Hypothalamus (tissue), 51 donors: ENCODE measurements at places on chromosomes 16 and 17.

- DNase-seq, result no peak
Measured at GRCh38 chr16:28001642-28002041, 61.9 kb downstream of the GSG1L start.

DNA sequence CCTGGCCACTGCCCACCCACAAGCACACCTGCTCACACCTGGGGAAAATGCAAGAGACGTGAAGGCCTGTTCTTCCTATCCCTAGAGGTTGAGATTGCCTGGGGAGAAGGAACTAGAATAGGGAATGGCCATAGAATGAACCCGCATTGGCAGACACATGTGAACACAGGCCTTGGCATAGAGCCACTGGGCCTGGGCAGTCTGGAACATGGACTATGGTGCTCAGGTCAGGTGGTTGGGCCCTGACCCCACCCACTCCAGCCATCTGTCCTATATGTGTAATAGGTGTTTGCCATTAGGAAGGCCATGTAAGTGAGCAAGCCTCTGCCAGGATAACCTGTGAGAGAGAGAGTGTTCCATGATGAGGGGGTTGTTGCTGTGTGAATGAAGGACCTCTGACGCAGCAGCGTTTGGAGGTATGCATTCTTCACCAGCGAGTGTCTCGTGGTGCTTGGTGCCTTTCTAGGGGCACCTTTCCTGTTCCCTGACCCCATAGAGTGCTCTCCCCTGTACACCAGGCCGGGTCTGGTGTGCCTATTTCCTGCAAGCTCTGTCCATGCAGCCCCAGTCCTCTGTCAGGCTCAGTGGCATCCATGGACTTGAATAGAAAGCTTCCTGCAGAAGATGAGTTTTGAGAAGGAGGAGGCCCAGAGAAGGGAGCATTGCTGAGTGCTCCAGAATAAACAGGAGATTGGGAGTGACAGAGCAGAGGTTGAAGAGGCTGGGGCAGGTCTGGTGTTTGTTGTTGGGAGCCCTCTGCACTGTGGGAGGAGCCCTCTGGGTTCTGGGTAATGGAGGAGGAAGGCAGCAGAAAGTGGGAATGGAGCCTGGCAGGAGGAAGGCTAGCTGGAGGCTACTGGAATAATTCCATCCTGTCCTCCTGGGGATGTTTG lies 15.6 kb downstream of the CTRL start:
- DNase-seq, result no peak

GRCh38 chr17:9286434-9286833 lies 265.1 kb downstream of the NTN1 start:
- no peak for DNase-seq

DNA sequence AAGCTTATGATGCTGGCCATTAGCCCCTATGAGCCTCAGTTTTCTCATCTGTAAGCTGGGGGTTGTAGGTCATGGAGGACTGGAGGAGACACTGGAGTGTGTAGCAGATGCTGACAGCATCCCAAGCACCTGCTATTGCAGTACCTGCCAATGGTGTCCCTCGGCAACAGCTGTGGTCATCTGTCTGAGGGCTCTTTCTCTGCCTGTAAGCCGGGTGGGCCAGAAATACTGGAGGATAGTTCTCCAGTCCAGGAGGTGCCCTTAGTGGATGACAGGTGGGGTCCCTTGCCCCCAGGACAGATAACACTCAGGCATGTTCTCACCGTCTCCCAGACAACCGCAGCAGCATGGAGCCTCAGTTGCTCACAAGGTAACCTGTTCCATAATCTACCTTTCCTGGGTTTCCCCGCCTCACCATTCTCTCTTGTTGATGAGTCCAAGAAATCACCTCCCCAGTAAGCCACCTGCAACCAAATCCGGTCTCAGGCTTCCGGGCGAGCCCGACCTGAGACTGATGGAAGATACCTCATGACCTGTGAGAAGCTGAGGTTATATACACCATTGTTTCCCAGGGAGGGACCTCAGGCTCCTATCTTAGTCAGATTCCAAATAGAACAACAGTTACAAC lies 23.8 kb downstream of the NLRP1 start:
- DNase-seq, result no peak

DNA sequence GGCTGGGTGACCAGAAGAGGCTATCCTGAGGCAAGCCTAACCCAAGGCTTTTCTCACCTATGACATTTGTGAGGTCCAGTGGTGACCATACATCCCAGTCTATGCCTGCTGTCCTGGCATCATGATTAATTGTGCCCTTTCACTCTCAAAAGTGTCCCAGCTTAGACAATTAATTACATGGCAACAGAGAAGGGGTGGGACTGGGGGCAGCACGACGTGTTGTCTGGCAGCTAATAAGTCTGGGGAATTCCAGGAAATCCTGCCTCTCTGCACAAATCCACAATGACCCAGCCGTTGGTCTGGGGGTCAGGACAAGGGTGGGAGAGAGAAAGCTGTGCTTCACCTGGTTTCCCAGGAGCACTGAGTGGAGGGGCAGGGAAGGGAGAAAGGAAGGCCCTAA lies 14.0 kb upstream of the MTMR4 start:
- DNase-seq, result no peak

- DNase-seq, result no peak
Measured at GRCh38 chr16:61243954-61244353, 792.3 kb downstream of the CDH8 start.

DNA sequence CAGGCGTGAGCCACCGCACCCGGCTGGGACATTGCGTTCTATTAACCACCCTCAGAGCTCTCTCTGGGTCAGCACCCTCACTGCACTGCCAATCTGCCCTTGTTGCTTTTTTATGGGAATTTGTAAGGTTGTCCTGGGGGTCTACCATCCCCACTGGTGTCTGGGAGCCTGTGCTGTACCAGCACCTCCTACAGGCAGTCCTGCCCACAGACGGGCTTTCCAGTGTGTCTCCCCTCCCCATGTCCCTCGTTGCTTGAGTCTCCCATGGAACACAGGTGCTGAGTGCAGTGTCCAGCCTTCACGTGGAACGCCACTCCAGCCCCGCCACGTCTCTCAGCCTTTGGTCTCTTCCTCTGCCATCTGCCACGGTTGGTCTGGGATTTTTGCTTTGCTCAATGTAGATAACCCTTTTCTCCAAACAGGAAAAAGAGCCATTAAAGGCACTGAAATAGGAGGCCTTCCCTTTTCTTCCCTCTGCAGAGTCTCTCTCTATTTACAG lies 68.0 kb upstream of the CBX4 start:
- no peak for DNase-seq

GRCh38 chr17:29622337-29623282 lies at the start of gene CORO6:
Gene CORO6 (minus strand): TSS chr17:29622912. CDS start chr17:29621421, 1,491 bp downstream.
- DNase-seq, result peak; percentile 17

GRCh38 chr16:3997231-3997841 lies 116.8 kb upstream of the CREBBP start:
- DNase-seq, result no peak

DNA sequence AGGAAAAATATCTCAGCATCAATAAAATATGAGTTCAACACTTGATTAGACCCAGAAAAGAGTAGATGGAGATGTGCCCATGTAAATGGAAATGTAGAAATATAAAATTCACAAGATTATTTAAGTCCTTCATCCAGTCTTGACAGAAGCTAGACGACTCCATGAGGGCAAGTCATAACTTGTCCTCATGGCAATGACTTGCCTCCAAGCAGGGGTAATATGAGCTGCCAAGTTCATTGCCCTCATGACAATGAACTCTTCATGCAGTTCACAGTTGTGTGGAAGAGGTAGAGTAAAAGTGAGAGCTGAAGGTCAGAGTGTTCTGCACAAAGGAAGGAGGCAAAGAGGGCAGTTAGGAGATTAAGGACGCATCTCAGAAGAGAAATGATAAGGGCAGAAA lies 22.3 kb downstream of the CDH11 start:
- no peak for DNase-seq

- DNase-seq, result no peak
Measured at GRCh38 chr16:83932304-83932703, 20.7 kb upstream of the OSGIN1 start.

- no peak for DNase-seq
Measured at GRCh38 chr17:76107509-76107908, 3.9 kb upstream of the EXOC7 start.

- DNase-seq, result no peak
Measured at GRCh38 chr17:50153650-50154575, 3.4 kb upstream of the PPP1R9B start.

GRCh38 chr17:43079641-43080302 lies 45.4 kb downstream of the BRCA1 start:
- DNase-seq, result no peak

DNA sequence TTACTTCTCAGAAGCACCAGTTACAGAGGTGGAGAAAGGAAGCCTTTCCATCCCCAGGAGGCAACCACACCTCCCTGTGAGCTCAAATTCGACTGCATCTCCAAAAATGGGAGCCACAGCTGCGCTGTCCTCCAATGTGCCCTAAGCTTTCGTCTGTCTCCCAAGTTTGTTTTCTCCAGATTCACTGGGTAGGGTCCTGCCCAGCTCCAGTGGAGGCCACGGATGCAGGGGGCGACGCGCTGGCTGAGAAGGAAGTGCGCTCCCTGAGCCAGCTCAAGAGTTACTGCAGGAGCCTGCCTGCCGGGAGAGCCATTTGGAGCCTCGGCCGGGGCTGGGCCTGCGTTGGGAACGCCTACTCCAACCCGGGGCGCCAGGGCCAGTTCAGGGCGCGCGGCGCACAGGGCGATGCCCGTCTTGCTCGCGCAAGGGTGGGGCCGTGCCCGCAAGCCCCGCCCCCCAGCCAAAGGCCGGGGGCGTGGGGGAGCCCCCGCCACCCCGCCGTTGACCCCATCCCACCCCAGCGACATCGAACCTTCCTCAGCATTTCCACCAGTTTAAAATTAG lies 19.5 kb downstream of the SIAH1 start:
- DNase-seq, result peak; percentile 68
